ENCODE measurements at places on chromosomes 3 and 15. TPM values are rescaled to one million over a fixed set of nuclear protein-coding genes. Genes with fewer than 3 reads are reported as not detected.

GRAMD1C gene
- 3.0 TPM for total RNA-seq

RYR3 gene
- total RNA-seq, result 0.35 TPM

MYO5A gene
- 37.0 TPM for total RNA-seq

SNTN gene
- total RNA-seq, result not detected

ITGA11 gene
- 9.2 TPM for total RNA-seq

BHLHE40 gene
- total RNA-seq, result 35.9 TPM

DNA sequence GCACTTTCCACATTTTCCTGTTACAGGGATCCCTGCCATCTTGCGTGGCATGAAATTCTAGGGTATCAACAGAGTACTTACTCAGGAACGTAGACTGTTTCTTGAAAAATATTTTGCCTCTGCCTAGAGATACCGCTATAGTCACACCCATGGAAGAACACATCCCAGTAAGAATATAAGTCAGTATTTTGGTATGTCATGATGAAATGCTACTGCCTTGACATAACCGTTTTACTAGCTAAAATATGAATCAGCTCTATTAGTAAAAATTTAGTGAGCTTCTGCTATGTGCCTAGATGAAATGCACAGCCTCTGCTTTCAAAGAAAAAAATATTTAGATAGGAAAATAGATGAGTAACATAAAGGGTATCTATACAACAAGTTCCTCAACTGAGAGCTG, 276.4 kb downstream of the TBC1D5 start:
- no peak for DNase-seq

DNA sequence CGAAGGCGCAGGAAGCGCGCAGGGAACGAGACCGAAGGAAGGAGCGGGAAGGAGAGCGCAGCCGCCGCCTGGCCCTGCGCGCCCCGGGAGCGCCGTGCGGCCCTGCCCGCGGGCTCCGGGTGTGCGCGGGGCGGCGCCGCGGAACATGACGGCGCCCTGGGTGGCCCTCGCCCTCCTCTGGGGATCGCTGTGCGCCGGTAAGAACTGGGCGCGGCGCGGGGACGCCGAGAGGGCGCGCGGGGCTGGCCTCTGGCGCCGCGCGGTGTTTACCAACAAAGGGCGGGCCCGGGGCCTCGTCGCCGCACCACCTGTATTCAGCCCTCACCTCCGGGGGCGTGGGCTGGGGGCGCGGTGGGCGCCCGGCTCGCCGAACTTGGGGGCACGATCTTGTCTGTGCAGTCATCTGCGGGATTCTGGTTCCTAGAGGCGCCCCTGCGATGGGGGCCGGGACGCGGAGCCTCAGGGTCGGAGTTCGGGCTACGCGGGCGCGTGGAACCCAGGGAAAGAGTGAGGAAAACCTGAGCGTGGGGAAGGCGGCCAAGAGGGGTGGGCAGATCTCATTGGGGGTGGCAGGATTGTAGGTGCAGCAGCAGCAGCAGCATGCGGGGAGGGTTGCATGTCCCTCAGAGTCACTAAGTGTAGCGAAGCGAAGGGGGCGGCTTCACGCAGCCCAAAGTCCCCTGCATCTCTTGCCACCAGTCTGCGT, 641 bp downstream of the ACVR2B start:
- DNase-seq, result no peak

- DNase-seq, result peak; percentile 76
These were observed at the start of gene CCDC9B for GRCh38 chr15:40340740-40341400. TSS of gene CCDC9B (minus strand) at chr15:40340939. CDS start at chr15:40340819, 120 bp downstream.

GRCh38 chr15:69468241-69469121, 15.9 kb downstream of the RPLP1 start:
- peak; percentile 94 for DNase-seq

DNA sequence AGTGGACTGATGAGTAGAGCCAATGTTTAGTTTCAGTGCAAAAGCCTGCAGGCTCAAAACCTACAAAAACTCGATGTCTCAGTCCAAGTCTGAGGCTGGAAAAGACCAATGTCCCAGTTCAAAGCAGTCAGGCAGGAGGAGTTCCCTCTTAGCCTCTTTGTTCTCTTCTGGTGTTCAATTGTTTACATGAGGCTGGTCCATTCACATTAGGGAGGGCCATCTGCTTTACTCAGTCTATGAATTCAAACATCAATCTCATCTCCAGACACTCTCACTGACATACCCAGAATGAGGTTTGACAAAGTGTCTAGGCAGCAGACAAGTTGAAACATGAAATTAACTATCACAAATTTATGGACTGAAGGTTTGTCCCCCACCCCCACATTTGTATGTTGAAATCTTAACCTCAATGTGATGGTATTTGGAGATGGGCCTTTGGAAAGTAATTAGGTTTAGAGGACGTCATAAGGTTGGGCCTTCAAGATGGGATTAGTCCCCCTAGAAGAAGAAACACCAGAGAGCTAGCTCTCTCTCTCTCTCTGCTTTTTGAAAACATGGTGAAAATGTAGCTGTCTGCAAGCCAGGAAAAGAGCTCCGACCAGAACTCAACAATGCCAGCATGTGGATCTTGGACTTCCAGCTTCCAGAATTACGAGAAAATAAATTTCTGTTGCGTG, 438.5 kb upstream of the RGMA start:
- DNase-seq, result no peak

- DNase-seq, result no peak
These were observed 153.1 kb upstream of the CCDC54 start for GRCh38 chr3:107224026-107224596.

- DNase-seq, result no peak
These were observed 100.3 kb downstream of the MECOM start for GRCh38 chr3:169562988-169563774.

DNA sequence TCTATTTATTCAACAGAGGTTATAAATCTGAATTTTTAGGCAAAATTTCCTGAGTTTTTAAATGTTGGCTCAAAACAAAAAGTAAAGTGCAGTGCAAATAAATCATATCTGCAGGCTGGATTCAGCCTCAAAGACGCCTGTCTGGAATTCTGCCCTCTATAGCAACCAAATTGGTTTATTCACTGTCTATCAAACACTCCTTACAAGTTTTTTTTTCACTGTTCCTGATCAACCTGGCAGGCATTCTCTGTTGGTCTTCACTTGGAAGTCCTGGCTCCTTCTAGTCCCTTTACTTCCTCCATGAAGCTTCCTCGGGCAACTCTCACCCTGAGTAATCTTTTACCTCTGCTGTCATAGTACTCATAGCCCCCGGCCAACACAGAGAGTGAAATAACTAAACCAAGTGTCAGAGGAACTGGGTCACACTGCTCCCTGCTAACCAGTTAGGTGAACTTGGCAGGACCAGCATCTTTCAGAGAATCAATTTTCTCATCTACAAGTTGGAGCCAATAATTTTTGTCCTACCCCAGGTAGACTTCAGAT, 36.8 kb upstream of the TIPARP start:
- DNase-seq, result peak; percentile 50
